ENCODE measurements at places on chromosomes 11 and 22.

- no peak for DNase-seq
Measured at GRCh38 chr22:50473088-50473487, 1.7 kb downstream of the SBF1 start.

DNA sequence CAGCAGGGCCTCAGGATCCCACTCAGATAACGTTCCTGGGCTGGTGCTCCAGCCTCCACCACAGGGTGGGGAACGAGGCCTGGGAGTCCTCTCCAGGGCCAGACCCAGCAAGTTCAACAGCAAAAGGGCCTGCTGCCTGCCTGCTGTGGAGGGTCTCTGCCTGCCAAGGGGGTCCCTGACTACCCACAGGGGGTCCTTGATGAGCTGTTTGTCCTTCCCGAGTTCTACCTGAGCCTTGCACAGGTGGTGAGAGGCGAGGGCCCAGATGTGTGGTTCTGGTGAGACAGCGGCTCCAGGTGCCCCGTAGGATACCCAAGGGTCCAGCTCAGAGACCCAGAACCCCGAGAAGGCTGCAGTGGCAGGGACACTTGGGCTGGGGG is 4.4 kb downstream of the DUSP8 start:
- DNase-seq, result no peak

DNA sequence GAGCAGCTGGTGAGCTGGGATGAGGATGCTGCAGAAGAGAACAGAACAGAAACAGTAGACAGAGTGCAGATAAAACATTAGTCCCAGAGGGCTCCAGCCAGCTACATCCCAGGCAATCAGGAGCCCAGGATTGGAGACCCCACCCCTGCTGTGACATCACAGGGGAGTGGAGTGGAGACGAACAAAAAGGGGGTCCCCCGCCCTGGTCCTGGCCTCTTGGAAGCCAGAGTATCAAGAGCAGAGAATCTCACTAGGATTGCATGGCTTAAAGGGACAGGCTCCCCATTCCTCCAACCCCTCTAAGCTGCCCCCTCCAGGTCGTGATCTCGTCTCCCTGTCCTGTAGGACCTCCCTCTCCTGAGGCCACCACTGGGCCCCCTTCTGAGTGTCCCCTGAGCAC is at the start of gene P2RX3:
TSS of gene P2RX3 (plus strand) at position 211 of the 400 bp plus-strand sequence. CDS start 199 bp downstream, outside the sequence.
- DNase-seq, result no peak

DNA sequence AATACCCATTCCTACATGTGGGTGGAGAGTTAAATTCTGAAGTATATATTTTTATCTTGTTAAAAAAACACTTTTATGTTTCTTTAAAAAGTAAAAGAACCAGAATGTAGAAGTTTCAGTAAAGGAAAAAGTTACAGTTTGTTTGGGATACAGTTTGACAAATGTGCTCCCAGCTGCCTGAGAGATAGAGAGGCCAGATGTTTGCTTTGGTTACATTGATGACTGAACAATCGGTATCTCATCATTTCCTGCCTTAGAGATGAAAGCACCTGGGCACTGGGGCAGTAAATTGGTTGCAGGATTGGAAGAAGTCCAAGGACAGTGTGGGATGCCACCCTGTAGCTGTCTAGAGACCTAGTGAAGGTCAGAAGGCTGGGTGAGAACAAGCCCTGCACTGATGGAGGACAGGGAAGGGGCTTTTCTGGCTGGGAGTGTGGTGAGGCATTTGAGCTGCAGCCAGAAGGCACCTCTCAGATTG is 16.6 kb downstream of the MED15 start:
- DNase-seq, result no peak

GRCh38 chr22:41779929-41780505 is 20.5 kb upstream of the CCDC134 start:
- DNase-seq, result no peak

- no peak for DNase-seq
Measured at GRCh38 chr11:33897761-33898375, 6.0 kb upstream of the LMO2 start.

DNA sequence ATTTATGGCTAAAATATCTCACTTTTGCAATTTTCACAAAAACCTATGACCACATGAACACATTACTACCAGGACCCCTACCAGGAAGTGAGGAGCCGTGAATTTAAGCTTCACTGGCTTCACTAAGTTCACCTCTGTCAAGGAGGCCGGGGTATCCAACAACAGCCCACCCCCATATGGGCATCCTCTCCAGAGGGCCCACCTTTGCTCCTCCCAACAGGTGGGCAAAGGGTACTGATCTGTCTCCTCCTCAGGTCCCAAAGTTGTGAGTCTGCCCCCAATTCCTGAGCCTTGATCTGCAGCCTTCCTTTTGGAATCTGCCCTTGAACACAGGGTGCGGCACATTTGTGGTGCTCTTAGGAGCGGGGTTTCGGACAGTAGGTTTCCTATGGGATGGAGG is 66.9 kb downstream of the OTOG start:
- no peak for DNase-seq

GRCh38 chr11:125583496-125583895 is 9.2 kb upstream of the STT3A start:
- no peak for DNase-seq

GRCh38 chr22:40712311-40712710 is 33.0 kb downstream of the MCHR1 start:
- DNase-seq, result no peak

DNA sequence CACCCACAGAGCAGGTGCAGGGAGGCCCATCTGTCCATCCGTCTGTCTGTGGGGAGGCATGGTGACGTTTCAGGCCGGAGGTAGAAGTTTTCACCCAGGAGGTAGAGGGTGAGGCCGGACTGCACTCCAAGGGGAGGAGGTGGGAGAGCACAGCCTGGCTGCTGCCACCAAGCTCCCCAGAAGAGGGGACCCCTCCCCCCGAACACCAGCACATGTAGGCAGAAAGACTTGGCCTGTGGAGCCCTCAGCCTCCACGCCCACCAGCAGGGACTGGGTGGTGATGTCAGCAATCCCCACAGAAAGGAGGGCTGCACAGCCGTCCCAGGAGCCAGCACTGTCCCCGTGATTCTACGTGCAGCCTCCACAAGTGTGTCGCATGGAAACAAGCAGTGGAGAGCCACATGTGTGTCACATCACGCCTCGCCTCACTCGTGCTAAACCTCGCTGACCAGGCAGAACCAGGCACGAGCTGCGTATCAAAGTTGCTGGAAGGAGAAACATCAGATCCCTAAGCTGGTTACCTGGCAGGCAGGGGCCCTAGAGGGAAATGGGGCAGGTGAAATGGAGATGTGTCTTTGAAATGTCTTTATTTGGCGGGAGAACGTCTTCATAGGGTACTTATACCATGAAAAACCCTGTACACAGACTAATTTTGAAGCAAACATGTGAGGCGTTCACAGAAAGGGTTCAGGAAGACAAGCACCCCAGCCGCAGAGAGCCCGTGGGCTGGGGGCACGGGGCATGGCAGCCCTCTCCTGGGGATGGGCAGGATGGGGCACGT is 49.1 kb downstream of the CDKN1C start:
- DNase-seq, result no peak

GRCh38 chr11:131370901-131371790 is 731 bp downstream of the NTM start:
- no peak for DNase-seq

DNA sequence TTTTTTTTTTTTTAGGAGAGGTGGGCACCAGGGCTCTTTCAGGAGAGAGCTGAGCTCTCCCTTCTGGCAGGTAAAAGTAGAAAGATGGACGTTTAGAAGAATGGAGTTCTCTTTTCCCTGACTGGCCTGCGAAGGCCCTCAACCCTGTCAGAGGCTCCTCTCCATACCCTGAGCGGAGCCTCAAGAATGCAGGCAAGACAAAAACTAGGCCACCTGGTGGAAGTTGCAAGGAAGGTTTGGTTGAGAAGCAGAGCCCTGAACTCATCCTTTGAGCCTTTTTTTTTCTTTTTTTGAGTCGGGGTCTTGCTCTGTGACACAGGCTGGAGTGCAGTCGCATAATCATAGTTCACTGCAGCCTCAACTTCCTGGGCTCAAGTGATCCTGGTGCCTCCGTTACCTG is 1.4 kb downstream of the OTOG start:
- no peak for DNase-seq

- no peak for DNase-seq
Measured at GRCh38 chr11:11155962-11156815, 196.9 kb downstream of the CSNK2A3 start.

- no peak for DNase-seq
Measured at GRCh38 chr11:59787816-59788215, 22.8 kb downstream of the MRPL16 start.

GRCh38 chr11:22920939-22921565 is 60.8 kb upstream of the CCDC179 start:
- no peak for DNase-seq

DNA sequence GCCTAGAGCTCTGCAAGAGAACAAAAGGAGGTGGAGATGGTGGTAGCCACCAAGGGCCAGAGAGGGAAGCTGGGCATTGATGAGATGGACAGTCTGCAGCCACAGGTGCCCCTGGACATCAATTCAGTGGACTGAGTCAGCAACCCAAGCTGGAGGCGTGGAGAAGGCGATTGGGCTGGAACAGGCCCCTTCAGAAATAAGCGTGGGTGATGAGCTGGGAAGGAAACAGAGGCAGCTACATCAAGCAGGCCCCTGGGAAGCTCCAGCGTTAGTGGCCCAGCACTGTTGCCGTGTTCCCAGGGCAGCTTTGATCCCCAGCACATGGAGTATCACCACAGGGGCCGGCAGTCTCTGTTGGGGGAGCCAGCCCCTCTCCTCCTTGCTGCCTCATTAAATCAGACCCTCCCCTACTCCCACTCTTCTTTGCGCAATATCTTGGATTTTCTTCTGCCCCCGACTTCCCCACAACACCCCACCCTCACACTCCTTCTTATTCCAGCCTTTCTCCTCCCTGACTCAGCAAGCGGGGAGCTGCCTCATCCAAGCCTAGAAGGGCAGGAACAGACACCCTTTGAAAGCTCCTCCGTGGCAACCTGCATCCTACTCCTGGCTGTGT is 31.7 kb upstream of the OAF start:
- DNase-seq, result no peak

DNA sequence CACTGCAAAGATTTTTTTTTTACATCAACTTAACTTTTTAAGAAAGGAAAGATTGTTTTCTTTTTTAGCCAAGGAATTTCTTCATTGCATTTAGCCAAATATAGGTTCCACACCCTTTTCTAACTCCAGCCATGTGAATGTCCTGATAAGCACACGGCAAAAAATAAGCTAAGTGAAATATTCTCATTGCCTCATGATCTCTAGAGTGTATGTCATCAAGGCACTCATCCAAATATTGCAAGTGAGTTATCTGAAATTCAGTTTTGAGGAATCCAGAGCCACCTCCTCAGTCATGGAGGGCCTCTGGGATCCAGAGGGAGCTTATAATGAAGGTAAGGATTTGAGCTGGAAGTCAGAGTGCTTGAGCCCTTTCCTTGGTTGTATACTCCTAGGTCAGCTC is 80.0 kb downstream of the BLID start:
- no peak for DNase-seq

DNA sequence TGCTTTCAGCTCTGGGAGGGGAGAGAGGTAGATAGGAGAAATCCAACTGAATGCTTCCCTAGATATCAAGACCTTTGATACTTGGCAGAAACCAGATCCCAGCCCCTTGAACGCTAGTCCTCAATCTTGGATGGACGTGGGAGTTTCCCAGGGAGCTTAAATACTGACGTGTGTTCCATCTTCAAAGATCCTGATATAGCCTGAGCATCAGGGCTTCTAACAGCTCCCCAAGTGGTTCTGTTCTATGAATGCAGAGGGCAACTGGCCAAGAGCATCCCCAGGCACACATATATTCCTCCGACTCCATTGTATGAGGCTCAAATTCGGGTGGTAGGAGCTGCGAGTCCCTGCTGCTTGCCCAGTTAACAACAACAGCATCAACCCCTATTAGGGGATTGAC is 8.7 kb upstream of the ACCS start:
- DNase-seq, result no peak

DNA sequence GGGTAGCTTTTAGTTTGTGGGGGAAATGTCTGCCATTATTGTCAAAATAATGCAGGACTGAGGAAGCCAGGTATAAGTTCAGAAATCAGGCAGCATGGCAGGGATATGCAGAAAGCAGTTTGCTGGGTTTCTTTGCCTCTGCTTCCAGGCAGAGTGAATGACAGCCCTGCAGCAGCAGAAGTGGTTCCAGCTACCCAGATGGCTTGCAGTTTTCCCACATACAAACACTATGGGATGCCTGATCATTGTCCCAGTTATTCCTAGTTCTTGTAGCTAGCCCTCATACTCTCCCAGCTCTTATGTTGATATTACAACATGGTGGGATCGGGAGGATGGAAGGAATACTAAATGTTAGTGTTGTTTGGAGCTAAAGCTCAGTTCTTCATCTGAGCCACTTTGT is 2.8 kb upstream of the DIXDC1 start:
- no peak for DNase-seq

DNA sequence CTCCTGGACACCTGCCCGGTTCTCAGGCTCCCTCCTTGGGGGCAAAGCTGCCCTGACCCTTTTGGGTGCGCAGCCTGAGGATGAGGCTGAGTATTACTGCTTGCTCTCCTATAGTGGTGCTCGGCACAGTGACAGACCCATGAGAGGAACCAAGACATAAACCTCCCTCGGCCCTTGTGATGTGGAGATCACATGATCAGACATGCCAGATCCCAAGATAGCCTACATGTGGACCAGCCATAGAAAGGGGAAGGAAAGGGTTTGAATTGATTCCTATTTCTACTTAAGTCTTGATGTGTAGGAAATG is 125.3 kb downstream of the VPREB1 start:
- DNase-seq, result no peak

- no peak for DNase-seq
Measured at GRCh38 chr11:64868904-64869570, 9.4 kb downstream of the EHD1 start.

DNA sequence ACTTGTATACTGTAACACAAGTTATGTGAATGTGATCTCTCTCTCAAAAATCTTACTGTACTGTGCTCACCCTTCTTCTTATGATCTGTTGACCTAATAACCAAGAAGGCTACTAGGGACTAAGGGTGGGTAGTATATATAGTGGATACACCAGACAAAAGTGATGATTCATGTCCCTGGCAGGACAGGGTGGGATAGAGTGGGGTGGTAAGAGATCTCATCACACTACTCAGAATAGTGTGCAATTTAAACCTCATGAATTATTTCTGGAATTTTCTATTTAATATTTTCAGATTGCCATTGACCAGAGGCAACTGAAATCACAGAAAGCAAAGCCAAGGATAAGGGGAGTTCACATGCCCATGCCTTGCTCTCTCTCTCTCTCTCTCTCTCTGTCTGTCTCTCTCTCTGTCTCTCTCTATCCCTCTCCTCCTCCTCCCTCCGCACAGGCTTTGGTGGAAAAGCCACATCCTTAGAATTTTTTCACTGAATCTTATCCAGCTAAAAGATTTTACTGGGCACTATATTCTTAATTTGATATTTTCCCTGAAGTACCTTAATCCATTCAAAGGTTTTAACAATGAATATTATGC is 12.0 kb upstream of the STK33 start:
- no peak for DNase-seq
